ENCODE measurements at places on chromosomes 12 and 14. TPM values are rescaled to one million over a fixed set of nuclear protein-coding genes. Genes with fewer than 3 reads are reported as not detected.

DNA sequence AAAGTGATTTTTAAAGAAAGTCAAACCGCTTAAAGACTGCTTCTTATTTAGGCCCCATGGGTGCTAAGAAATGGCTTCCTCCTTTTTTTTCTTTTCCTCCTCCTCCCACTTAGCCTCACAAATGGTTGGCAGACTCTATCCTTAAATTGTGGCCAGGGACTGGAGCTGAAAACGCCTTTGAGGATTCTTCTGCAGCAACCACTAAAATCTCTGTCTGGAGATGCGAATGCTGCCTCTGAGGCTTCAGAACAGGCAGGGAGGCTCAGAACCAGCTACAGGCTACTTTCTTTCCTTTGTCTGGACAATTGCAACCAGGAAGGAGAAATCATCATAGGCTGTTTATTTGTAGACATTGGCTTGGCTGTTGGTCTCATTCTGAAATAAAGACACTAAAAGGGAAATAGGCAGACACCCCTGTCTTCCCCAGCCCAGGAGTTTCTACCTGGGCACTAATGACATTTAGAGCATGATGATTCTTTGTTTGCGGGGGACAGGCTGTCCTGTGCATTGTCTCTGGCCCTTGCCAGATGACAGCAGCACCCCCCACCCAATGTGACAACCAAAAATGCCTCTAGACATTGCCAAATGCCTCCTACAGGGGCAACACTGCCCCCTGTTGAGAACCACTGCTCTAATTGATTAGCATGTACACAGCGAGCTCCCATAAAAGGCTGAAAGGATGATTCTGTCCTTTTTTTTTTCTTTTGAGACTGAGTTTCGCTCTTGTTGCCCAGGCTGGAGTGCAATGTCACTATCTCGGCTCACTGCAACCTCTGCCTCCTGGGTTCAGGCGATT lies 50.3 kb downstream of the MAP1LC3B2 start:
- no peak for DNase-seq

GRCh38 chr12:120132863-120133385 lies 16.4 kb upstream of the RAB35 start:
- DNase-seq = no peak

DNA sequence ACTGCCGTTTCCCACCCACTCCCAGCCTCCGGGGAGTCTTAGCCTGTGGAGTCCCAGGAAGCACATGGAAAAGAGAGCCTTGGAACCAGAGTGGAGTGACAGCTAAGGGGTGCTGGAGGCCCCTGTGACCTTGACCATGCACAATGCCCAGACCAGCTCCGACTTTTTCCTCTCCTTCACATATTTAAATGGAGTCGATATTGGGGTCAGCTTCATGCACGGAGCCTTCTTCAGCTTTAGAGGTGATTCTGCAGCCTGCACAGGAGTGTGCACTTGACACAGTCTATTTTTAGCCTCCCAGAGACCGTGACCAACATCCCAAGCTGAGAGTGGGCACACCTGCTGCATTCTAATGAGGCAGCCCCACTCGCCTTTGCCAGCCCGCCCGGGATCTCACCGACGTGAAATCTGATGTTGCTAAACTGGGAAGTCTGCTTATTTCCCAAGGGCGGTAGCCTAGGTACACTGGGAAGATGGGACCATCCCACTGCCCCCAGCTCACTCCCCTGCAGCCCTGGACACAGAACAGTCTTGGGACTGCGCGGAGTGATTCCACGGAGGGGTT lies 47.5 kb downstream of the PRMT8 start:
- peak; percentile 18 for DNase-seq

GRCh38 chr12:20561871-20562270 lies 133.3 kb upstream of the SLCO1C1 start:
- DNase-seq = no peak

DNA sequence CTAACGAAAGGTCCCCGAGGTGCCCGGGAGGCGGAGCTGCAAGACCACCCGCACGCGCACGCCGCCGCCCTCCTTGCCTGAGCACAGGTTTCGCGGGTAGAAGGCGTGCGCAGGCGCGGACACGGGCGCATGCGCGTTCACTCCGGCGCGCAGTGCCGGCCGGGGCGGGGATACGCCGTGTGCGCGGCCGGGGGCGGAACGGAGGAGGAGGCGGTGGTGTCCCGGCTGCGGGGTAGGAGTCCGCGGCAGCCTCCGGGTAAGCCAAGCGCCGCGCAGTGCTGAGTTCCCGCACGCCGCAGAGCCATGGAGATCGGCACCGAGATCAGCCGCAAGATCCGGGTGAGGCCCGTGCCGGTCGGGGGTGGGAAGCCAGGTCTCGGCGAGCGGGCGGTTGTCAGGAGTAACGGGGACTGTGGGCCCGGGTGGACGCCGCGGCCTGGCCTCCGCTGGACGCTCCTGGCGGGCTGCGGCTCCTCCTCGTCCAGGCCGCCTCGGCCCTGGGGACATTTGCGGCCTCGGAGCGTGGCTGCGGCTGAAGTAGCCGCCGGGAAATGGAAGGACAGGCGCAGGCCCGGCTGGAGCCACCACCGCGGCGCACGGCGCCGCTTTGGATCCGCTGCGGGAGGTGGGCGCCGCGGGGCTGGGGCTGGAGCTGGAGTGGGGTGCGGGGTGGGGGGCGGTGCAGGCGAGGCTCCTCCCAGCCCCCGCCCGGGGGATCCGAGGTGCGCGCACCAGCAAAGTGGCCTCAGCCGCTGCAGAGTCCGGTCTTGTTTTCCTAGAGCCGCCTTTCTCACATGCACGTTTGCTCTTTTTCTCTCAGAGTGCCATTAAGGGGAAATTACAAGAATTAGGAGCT lies at the start of gene ZC3H14:
Gene ZC3H14 (plus strand): TSS at position 207 of the 856 bp plus-strand sequence. CDS start 97 bp downstream, at position 304.
- DNase-seq = peak; percentile 81

DNA sequence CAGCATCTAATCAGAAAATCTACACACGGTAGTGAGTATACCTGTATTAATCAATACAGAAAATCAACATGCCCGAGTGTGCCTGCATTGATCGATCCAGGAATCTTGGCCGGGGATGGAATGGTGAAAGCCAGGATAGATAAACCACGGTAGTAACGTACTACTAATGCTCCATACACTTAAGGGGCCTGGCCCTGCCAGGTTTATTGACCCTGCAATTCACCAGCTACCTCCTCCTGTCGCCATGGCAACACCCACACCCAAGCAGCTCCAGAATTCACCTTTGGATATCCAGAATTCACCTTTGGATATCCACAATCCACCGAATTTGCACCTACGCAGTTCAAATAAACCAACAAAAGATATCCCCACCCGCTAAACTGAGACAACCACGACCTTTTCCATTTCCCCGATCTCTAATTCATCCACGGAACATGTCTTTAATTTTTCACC lies 14.8 kb upstream of the CALM1 start:
- DNase-seq = peak; percentile 43

- DNase-seq = no peak
These were observed 67.9 kb upstream of the BEGAIN start for GRCh38 chr14:100654814-100655740.

DNA sequence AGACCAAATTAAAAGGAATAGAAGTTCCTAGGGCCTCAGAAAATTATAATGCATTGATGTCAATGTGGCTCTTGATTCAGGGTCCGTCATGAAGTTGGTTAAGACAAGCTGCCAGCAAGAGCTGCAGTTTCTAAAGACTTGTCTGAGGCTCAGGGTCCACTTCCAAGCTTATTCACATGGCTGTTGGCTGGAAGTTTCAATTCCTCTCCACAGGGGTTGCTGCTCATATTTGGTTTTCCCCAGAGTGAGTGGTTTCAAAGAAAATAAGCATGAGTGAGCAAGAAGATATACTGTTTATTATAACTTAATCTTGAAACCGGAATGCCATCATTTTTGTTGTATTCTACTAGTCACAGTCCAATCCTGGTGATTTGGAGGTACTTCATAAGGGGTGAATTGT lies 1247.4 kb downstream of the LRFN5 start:
- DNase-seq = no peak

GRCh38 chr12:130714091-130714590 lies 2.0 kb downstream of the RIMBP2 start:
- no peak for DNase-seq

DNA sequence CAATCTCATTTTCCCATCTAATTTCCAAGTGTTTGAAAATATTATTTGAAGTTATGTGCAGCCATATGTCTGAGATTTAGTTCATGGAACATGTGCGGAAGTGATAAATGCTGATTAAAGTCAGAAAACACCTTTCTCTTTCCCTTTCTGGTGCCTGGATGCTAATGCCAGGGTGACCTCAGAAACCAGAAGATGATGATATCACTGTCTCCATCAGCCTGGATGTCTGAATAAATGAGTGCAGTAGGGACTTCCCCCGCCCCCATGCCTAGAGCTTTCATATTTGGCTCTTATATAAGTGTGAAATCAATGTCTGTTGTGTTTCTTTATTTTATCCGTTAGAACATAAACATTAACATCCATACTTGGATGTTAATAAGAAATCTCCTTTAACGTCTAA lies 261.9 kb upstream of the LRIG3 start:
- DNase-seq = no peak

DNA sequence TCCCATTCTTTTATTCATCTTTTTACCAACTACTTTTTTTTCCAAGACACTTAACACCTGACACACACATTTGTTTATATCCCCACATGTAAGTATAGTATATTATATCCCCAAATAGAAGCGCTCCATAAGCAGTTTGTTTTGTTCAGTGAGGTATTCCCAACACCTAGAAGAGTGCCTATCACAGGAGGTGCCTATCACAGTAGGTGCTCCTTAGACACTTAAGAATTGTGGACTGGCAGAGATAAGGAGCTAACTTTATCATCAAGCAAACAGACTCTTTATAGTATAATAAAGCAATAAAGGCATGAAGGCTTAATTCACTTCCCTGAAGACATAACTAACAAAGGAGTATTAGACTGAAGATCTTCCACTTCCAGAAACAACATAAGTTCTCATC lies 29.1 kb downstream of the OSBPL8 start:
- DNase-seq = no peak

- DNase-seq = no peak
These were observed 47.7 kb downstream of the B4GALNT3 start for GRCh38 chr12:507391-507796.

DNA sequence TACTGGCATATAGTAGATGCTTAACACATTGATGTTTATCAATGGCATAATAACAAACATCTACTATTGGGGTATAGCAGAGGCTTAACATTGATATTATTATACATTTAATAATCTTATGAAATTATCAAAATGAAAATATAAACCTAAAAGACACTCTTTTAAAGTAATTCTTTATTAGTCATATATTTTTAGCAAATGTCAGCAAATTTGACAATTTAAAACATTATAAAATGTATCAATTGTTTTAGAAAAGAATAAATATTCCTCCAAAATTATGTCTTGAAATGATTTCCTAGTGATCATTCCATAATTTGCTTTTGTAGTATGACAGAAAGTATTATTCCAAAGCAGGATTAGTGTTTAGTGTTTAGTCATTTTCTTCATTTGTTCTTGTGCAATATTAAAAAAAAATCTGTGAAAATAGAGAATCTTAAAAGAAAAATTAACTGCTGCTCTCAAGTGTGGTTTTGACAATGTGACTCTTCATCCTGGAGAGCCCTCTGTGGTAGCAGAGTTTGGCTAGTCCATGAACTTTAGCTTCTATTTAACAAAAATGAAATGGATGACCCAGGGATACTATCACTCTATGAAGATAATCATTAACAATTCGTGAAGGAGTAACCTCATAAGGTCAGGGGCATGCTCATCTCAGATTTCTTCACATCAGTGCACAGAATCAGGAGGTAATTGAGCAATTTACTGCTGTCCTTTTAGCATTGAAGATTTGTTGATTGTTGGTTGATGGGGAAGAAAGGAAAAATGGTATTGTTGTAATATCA lies 1018.5 kb downstream of the LRFN5 start:
- no peak for DNase-seq

DNA sequence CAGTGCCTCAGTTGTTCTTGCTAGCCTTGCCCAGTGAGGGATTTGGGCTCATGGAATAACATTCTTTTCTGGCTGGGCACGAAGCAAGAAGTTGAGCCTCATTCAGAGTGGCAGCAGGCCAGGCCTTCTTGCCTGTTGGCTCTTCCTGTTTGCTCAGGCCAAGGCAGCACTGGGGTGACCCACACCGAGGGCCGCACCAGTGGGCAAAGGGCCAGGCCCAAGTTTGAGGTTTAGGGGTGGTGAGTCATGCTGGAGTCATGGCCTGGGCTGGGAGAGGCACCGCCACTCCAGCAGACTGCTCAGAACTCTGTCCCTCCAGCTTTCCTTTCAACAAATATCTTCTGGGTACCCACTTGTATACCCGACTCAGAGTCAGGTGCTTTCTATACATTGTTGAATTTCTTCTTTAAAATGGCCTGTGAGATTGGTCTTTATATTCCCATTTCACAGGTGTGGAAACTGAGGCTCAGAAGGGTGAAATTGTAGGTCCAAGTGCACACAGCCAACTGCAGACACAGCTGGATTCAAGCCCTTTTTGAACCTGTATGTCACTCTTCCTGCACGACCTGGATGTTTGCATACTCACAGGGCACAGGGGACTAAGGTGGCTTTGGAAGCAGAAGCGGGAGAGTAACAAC lies 279.4 kb downstream of the FOXN3 start:
- peak; percentile 92 for DNase-seq

- DNase-seq = peak; percentile 28
These were observed 34.2 kb downstream of the DAO start for GRCh38 chr12:108914121-108914531.

The ACTR6 gene
- 9.3 TPM for polyA plus RNA-seq

The IL31 gene
- not detected for polyA plus RNA-seq

The CEBPE gene
- 0.40 TPM for polyA plus RNA-seq

The ITGB7 gene
- polyA plus RNA-seq = 0.95 TPM

The NYNRIN gene
- polyA plus RNA-seq = 6.1 TPM

The CLEC6A gene
- not detected for polyA plus RNA-seq

The CCDC196 gene
- polyA plus RNA-seq = not detected
